ENCODE measurements at places on chromosomes 16 and 17.

GRCh38 chr17:78746263-78746948, 35.7 kb downstream of the CYTH1 start:
- DNase-seq = no peak

DNA sequence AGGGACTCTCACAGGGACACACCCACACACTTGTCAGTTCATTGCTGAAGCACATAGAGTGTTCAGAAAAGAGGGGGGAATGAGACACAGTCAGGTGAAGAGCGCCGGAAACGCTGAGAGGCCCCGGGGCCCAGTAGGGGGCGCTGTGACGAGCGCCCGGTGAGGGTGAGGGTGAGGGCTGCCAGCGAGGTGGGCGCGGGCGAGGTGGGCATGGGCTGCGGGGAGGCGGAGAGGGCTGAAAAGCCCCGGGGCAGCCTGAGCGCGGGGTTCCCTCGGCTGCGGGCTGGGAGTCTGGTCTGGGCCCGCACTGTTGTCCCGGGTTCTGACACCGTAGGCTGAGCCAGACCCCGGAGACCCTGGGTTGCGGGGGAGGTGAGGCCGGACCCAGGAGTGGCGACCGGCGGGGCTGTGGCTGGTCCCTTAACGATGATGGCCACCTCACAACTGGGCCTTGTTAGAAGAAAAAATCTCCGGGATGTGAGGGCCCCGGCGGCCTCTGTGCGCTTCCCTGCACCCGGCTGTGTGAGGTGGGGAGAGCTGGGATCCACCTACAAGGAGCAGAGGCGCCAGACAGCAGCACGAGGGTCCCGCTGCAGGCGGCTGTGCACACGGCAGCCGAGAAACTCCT, 91.4 kb downstream of the C16orf78 start:
- no peak for DNase-seq

GRCh38 chr17:77117415-77117814, 23.4 kb upstream of the SEC14L1 start:
- no peak for DNase-seq

- no peak for DNase-seq
These were observed 66.6 kb upstream of the TOX3 start for GRCh38 chr16:52613508-52613907.

GRCh38 chr16:52976539-52977167, 76.0 kb downstream of the CHD9NB start:
- peak; percentile 9 for DNase-seq

- DNase-seq = no peak
These were observed 64.9 kb upstream of the CORO6 start for GRCh38 chr17:29687596-29687995.

DNA sequence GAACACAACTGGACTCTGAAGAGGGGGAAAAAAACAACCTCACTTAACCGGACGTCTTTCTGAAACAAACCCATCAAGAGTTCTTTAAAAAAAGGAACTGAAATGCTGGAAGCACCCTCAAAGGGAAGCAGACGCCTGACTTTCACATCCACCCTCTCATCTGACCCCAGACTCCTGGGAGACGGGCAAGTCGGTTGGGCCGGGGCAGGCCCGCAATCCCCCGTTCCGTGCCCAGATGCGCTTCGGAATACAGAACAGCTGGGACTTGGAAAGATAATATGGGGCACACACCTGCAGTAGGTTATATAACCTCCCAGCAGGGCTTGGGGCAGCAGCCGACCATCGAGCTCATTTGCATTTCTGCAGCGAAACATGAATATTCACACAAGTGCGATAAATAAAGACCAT, 3.7 kb downstream of the ARHGAP27 start:
- no peak for DNase-seq

Data from NCI-H1694 treated with DMSO at 0.1 percent for 48 hours (cell line).